ENCODE measurements at places on chromosomes 1 and 21.

DNA sequence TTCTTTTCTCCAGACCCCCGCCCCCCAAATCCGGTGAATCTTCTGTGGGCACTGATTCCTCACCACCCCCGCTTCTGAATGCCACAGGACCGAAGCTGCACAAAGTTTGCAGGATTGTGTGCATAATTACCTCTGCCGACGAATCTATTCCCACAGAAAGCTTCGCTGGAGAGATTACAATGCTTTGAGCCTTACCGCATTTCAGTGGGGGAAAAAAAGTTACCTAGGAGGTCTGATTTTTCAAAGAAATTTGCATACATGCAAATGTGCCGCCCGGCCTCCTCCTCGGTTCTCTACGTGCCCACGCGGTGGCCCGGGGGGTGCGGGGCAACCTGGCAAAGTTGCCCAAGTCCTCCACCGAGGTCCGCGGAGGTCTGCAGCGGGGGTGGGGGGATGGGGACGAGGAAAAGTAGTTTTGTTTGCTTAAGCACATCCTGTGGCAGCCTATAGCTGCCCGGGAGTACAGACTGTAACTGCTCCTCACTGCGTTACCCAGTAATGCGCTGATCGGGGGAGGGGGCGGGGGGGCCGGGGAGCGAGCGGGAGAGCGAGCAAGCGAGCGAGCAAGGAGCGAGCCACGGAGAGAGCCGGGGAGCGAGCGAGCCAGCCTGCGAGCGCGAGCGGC is 563 bp upstream of the NFIA start:
- DNase-seq = peak; percentile 40

- no peak for DNase-seq
Measured at GRCh38 chr1:87506147-87506546, 177.5 kb downstream of the LMO4 start.

DNA sequence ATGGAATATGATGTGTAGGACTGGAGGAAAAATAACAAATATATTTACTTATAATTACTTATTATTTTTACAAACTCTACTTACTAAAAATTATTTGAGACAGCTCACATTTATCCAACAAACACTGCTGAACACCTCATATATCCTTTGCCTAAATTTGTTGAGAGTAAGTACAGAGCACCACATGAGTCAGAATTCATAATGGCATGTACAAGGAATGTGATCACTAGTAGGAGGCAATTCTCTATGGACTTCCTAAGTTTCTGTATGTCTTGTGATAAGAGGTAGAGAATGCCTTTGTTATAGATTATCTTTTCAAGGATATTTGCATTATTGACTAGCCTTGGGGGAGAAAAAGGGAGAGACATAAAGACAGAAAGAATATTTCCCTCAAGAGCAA is 8.2 kb upstream of the ST6GALNAC3 start:
- no peak for DNase-seq

DNA sequence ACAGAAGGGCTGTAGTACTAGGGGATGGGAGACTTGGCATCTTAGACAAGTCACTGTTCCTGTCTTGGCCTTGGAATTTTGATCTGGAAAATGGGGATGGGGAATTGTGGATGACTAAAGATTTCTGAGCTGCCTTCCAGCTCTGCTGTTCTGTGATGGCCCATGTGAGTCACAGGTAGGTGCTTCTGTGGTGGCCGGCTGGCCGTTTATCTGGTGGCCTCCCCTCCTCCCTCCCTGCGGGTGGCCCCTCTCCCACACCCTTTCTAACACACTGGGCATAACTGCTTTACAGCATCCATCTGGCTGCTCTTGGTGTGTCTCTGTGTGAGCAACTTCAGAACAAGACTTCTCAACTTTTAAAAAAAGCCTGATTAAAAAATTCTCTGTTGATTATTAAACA is 35.9 kb downstream of the KCNA2 start:
- no peak for DNase-seq

GRCh38 chr1:91400133-91400725 is 4.4 kb downstream of the HFM1 start:
- no peak for DNase-seq

DNA sequence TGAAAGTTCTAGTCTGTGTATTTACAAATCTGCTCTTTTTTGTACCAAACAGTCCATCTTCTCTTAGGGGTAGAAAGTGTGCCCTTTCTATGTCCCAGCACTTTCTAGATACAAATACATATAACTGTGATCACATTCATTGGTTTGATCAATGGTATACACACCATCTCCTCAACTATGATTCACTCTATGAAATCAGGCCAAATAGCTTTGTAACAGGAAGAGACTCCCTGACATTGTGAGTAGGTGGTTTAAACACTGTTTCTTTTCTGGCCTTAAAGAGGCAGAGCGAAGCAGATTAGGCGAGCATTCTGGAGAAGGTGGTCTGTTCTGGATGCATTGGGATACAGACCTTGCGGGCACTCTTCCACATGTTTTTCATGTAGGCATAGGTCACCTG is 39.3 kb upstream of the EXOSC10 start:
- DNase-seq = no peak

GRCh38 chr1:196638466-196638865 is 13.4 kb upstream of the CFH start:
- DNase-seq = no peak

DNA sequence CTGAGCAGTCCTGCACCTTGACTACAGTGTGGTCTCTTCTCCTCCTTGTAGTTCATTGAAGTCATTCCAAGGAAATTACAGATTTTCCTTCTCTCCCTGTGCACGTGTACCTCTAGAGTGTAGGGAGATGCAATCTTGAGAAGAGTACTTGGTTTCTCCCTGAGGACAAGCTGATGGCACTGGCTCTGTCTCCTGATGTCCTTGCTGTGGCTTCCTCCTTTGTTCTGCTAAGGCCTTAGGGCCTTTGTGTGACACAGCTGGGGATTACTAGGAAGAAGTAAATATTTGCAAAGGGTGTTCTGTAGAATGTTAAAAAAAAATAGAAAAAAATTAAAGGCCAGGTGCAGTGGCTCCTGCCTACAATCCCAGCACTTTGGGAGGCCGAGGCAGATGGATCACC is 66.2 kb upstream of the APOBEC4 start:
- no peak for DNase-seq

GRCh38 chr1:200429221-200429751 is 19.4 kb upstream of the ZNF281 start:
- DNase-seq = no peak

GRCh38 chr1:190479516-190479915 is 1.9 kb upstream of the BRINP3 start:
- DNase-seq = no peak

- no peak for DNase-seq
Measured at GRCh38 chr1:6162341-6162740, 17.8 kb downstream of the CHD5 start.

DNA sequence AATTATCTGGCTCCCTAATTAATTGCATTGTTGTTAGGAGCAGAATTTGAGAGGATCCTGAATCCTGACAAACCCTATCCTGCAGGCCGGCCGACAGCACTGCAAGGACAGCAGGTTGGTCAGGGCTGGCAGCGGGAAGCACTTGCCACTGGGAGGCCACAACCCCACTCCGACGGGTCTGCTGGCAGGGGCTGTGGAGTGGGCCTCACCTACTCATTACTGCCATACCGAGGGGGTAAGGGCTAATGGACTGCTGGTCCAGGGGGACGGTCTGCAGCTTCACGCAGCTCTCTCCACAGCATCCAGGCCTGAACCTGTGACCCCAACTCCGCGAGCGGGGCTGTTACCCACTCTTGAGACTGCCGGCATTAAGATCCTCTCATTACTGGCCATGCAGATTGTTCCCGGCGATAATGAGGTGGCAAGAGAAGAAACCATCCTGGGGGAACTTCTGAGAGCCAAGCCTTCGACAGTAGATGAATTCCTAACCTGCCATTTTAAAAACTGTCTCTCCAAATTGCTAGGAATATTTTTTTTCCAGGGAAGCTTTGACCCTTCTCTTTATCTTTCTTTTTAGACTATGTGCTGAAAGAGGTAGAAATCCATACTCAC is 501.3 kb downstream of the OMA1 start:
- DNase-seq = no peak

GRCh38 chr1:43979528-43980254 is 681 bp downstream of the B4GALT2 start:
- DNase-seq = no peak

- DNase-seq = no peak
Measured at GRCh38 chr21:25776440-25776839, 41.7 kb downstream of the GABPA start.

DNA sequence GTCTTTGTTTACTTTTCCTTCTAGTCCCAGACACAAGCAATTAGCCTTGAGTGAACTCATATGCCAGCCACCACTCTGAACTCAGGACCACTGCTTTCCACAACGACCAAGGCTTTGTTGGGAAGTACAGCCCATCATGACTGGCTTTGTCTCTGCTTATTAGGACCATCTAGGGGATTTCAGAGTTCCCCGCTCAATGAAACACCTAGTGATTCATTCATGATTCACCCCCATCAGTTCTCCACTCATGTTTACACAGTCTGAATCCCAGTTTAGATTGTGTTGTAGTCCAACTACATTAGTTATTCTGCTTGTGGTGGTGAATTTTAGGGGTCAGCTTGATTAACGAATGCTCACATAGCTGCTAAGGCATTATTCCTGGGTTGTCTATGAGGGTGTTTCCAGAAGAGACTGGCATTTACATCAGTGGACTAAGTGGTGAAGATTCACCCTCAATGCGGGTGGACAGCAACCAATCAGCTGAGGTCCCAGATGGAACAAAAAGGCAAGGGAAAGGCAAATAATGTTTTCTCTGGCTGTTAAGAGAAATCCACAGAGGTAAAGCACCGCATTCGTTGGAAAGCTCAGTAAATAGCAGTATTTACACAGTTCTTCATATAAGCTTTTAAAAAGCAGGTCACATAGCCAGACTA is 122.7 kb downstream of the RGS21 start:
- no peak for DNase-seq

DNA sequence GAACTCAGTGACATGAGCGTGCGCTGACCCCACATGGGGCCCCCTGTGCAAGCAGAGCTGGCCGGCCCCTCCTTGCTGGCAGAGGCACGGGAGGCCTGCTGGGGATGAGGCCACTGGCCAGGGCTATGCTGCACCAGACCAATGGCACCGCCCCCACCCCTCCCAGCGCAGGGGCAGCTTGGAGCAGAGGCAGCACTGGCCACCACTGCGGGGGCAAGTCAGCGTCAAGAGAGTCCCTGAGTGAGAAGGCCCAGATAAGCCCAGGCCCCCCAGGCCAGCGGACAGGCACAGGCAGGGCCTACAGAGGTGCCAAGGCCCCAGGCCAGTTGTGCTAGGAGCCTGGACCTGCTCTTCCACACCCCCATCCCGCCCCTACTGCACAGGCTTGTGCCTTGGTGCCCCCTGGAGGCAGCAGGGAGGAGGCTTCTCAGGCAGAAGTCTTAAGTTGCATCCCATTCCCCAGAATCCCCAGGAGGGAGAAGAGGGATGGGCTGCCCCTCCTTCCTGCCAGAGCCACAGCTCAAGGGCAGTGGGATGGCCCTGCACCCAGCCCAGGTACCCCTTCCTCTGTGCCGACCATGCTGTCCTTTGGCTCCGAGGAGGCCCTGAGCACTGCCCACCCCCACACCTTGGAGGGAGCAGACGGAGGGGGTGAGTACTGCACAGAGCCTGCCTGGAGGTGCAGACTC is 35.8 kb downstream of the EPHX1 start:
- peak; percentile 31 for DNase-seq

GRCh38 chr1:14128096-14128495 is 428.1 kb downstream of the PRDM2 start:
- DNase-seq = no peak

DNA sequence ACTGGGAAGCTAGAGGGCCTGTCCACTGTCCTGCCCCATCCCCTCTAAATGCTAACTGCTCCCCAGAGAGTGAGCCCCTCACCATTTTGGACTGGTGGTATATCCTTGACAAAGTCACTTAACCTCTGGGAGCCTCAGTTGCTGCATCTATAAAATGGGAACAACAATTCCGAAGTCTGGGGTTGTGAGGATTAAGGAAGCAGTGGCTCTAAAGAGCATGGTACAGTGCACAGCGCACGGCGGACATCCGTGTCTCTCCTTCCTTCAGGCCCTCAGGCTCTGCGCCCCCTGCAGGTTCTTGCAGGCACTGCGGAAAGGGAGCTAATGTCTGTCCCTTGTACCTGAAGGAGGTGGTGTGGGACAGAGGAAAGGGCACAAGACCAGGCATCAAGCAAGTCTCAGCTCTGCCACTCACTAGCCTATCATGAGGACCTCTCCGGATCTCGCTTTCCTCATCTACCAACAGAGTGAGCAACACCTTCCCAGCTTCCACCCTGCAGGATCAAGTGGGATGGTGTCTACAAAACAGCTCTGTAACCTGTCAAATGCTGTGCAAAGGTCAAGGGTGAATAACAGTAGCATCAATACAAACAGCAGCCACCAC is 20.1 kb downstream of the ECE1 start:
- DNase-seq = peak; percentile 72

DNA sequence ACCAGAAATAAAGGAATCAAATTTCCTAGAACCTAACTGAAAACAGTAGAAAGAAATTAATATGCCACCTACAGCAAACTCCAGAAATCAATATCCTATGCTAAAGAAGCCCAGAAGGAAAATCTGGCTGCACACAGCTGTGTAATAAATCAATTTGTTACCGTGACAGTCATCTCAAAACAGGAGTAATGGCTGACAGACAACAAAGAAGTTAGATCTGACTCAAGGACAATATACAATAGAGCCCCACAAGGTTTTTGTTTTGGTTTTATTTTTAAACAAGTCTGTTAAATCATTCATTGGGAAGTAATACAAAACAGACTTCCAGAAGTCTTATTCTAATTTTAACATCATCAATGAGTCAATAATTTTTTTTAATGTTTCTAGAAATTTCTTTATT is 168.4 kb downstream of the RERE start:
- no peak for DNase-seq

DNA sequence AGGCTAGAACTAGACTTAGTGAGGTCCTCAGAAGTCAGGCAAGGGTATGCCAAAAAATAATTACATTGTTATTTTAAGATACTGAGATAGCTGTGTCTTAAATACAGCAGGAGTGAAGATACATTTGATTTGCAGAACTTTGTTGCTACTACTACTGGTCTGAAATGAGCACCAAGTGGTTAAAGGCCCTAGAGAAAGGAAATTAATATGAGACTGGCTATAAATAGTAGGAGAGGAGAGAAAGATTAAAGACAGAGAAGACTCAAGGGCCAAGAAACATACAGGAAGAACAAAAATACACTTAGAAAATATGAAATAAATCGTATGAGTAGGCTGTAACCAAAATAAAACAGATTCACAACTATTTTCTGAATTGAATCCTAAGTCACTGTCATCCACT is 21.3 kb downstream of the HNRNPR start:
- DNase-seq = no peak

- DNase-seq = no peak
Measured at GRCh38 chr1:113654883-113655282, 104.4 kb downstream of the PHTF1 start.

DNA sequence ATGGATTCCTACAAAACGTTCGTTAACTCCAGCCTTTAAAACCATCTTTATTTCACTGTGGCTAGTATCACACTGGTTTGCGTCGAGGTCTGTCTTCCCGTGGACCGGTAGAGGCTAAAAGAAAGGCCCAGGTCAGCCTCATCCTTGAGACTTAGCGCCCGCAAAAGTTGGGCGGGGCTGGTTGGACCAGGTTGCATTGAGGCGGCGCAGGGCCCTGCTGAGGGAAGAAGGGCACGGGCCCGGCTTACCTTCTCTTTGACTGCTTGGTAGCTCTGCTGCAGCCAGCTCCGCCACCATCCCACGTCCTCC is 455 bp downstream of the BSDC1 start:
- DNase-seq = peak; percentile 31

Measured in T-cell (primary cell).